Caco-2 (cell line): ENCODE measurements at places on chromosomes 1 and 21. TPM values are rescaled to one million over a fixed set of nuclear protein-coding genes. Genes with fewer than 3 reads are reported as not detected.

CYP2J2 gene
- total RNA-seq: 0.29 and 0.77 TPM in 2 replicates

DNA sequence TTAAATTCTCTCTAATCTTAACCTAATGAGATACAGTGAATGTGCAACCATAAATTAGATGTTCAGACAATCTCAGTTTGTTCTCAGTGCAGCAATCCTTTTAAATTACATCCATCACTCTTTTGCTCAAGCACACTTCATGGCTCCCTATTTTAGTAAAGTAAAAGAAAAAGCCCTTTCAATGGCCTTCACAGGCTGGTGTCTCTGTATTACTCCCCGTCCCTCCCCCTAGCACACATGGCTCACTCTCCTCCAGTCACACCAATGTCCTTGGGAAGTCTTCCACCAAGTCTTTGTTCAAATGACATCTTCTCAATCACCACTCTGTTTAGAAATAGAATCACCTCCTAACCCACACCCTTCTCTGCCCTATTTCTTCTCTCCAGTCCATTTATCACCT lies 60.3 kb upstream of the RGS7 start:
- H3K4me3 ChIP-seq: no peak overlapping the region
- peaks cover 6% of the 10 kb centered on the region; the same call in 1 of the 2 replicates for H3K4me1 ChIP-seq
- H3K36me3 ChIP-seq: no peaks in the 10 kb centered on the region
- no peak for DNase-seq
- no peak overlapping the region for H3K27ac ChIP-seq

RAB25 gene
- total RNA-seq: 138 and 141 TPM in 2 replicates

DNA sequence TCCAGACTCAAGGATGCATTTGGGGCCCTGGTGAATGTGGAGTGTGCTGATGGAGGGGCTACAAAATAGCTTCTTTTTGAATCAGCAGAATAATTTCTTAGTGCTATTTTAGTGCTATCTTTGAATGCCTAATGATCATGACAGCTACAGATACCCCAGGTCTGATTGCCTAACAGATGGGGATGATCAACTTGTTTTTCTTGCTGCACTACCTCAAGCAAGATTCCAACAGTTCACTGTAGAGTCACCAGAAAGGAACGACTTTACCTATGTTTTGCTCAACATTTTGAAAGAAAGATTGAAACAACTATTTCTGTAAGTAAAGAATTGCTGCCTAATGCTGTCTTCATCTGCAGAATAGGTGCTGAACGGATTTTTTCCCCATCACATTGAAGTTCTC lies 42.6 kb upstream of the VAV3 start:
- H3K27me3 ChIP-seq: no peaks in the 10 kb centered on the region
- peak; percentile 2 for DNase-seq
- no peak overlapping the region for H3K27ac ChIP-seq
- H3K36me3 ChIP-seq: no peaks in the 10 kb centered on the region

GJA8 gene
- not detected in 2 replicates for total RNA-seq
